ENCODE measurements at places on chromosomes 12 and 14.

DNA sequence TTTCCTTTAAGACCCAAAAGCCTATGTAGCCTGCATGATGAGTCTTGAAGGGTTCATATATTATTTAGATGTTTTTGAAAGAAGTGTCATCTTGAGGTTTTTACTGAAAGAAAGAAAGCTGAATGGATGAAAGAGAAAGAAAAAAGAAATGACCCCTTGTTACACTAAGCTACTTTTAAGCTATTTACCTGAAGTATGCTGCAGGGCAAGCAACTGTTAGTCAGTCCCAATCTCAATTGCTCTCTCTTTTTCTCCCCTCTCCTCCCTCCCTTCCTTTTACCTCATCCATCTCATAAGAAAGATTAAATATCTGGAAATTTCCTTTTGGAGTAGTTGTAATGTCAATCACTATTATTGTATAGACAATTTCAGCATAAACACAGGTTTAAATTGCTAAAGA is 512.4 kb downstream of the TMTC2 start:
- no peak for DNase-seq

DNA sequence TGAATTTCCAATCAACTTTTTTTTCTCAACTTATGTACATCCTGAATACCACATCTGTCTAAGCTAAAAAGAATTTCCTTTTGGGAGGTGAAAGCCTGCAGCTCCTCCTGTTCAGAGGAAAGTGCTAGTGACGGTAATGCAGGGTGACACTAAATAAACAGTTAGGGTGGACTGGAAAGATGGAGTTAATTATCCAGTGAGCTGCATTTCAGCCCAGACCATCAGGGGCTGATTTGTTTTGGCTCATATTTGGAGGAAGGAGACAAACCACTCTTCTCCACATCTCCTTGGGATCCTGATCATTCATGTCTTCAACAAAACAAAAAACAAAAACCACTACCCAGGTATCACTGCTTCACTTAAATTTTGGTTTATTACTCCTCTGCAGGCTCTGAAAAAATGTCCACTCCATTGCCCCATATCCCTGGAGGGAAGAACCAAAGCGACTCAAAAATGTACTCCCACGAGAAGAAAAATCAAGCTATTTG is 5.1 kb upstream of the SIX1 start:
- DNase-seq: no peak

GRCh38 chr14:90649083-90649482 is 167.1 kb downstream of the TTC7B start:
- DNase-seq: no peak

DNA sequence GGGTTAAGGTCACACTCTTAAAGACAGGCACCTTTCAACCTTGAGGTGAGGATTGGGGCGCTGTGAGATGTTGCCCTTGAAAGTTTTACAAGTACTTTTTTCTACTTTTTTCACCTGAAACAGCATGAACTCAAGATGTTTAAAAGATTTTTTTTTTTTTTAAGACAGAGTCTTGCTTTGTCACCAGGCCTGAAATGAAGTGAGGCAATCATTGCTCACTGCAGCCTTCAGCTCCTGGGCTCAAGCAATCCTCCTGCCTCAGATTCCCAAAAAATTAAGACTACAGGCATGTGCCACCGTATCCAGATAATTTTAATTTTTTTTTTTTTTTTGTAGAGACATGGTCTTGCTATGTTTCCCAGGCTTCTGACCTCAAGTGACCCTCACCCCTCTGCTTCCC is 243.9 kb downstream of the DIO2 start:
- DNase-seq: no peak

Measured in T follicular helper cell (primary cell).